ENCODE measurements at places on chromosomes 4 and X.

GRCh38 chr4:111136438-111136837 lies 513.6 kb upstream of the PITX2 start:
- no peak for DNase-seq

DNA sequence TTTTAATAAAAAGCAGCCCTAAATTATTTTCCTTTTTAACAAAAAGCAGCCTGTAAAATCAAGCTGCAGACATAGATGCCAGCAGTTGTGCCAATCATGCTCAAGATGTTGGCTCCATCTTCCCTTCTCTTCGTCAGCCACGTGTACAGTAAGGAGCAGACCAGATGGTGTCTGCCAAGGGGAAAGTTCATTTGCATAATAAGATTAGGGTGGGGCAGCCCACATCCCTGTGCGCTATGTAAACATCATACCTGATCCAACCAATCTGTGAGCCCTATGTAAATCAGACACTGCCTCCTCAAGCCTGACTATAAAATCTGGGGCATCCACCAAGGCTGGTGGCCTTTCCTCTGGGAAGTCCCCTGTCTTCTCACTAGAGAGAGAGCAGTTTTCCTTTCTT lies 23.1 kb upstream of the C1GALT1C1 start:
- no peak for DNase-seq

- DNase-seq = no peak
Observed at GRCh38 chr4:184748251-184748652, 14.4 kb upstream of the CENPU start.

- no peak for DNase-seq
Observed at GRCh38 chr4:10006601-10007435, 14.5 kb downstream of the SLC2A9 start.

DNA sequence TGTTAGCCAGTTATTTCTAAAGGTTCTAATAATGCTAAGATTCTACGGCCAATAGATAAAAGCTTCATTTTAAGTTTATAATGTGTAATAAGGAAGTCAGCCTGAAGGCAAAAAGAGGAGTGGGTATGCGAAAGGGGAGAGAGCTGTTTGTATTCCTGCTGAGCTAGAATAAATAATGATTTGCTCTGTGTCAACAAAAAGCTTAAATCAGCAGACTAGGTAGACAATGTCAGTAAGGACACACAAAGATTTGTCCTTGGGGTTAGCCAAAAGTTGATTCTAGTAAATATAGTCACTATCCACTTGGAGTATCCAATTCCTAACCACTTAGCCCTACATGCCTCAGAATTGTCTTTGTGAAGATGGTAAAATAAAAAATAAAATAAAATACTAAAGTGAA lies 90.3 kb upstream of the GRIA3 start:
- no peak for DNase-seq

- no peak for DNase-seq
Observed at GRCh38 chr4:42995343-42995944, 102.9 kb downstream of the GRXCR1 start.

DNA sequence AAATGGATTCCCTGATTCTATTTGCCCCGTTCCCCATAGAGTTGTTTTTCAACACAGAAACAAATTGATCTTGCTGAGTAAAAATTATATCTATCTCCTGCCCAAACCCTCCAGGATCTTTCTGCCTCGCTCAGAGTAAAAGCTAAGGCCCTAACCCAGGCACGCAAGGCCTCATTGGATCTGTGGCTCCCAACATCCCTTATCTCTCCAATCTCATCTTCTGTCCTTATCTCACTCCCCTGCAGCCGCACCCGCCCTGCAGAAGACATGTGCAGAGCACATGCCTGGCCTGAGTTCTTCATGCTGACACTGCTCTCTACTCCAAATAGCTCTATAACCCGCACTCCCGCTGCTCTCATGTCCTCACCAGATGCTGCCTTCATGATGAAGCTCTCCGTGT lies 543.8 kb upstream of the ZFP42 start:
- DNase-seq = no peak

DNA sequence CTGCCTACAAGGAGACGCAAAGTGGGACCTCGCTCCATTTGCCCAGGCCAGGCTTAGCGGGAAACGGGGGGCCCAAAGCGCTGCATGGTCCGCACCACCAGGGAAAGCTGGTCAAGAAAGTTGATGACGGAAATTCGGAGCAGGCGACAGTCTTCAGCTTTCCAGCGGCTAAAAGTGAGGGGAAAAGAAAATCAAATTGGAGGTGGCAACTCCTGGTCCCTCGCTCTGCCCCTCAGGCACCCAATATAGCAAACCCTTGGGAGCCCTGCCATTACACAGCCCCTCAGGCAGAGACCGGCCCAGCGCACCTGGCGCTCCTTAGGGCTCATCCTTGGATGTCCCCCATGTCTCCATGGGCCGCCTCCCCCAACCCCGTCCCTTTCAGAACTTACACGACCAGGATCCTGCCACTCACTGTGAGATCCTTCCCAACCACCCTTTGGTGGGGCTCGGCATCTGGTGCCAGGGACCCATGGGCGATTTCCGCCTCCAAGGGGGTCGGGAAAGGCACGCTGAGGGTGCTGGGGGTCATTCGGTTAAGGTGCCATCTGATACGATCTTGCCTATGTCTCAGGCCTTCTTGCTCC lies 1.1 kb downstream of the LAGE3 start:
- no peak for DNase-seq

DNA sequence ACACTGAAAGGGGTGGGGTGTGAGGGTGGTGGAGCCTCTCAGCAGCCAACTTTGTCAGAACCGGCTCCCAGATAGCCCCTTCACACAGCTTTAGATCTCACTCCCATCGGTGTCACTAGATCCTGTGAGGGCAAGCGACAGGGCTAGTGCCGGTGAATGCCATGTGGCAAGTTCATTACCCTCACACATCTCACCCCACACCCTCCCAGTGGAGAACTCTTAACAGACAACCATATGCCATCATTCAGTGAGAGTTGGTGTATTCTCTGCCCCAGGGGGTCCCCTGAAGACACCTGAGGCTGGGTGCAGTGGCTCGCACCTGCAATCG lies 15.3 kb downstream of the SEPTIN6 start:
- DNase-seq = no peak

DNA sequence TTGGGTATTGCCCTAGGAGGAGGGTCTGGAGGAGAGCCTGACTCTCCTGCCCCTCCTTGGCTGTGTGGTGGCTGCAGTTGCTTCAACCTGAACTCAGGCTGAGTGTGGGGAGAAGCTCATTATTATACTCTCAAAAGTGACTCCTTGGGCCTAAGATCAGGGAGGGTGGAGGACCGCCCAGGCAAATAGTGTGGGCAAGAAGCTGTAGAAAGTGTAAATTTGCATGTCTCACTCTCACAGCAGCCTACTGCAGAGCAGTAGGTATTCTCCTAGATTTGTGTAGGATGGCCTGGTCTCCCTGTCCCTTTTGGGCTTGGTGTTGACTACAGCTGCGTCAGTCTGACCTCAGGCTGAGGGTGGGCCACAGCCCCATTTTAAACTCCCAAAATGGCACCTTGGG lies 156.1 kb downstream of the ZNF330 start:
- no peak for DNase-seq

Data from WTC11 (cell line).